ENCODE measurements at places on chromosomes 7 and 10. TPM values are rescaled to one million over a fixed set of nuclear protein-coding genes. Genes with fewer than 3 reads are reported as not detected.

EBF3 gene
- total RNA-seq = not detected

JAKMIP3 gene
- 5.6 TPM for total RNA-seq

LRRD1 gene
- not detected for total RNA-seq

ZNF804B gene
- not detected for total RNA-seq

STEAP2 gene
- total RNA-seq = 10.4 TPM

EGR2 gene
- total RNA-seq = 0.53 TPM

COL17A1 gene
- 41.3 TPM for total RNA-seq

GDF2 gene
- not detected for total RNA-seq

CCDC136 gene
- 9.8 TPM for total RNA-seq

AOAH gene
- total RNA-seq = not detected

BEND7 gene
- 3.2 TPM for total RNA-seq

ACSM6 gene
- not detected for total RNA-seq

HABP2 gene
- not detected for total RNA-seq

AKR1D1 gene
- not detected for total RNA-seq

LBX1 gene
- not detected for total RNA-seq

VIPR2 gene
- total RNA-seq = not detected

EPO gene
- 0.30 TPM for total RNA-seq

IFIT1B gene
- total RNA-seq = not detected

CFAP70 gene
- total RNA-seq = 3.1 TPM

SH2D4B gene
- 0.24 TPM for total RNA-seq

FHIP2A gene
- total RNA-seq = 16.0 TPM

PRKCQ gene
- total RNA-seq = 5.3 TPM

FXYD4 gene
- total RNA-seq = not detected

AQP1 gene
- total RNA-seq = 4.8 TPM

SEC31B gene
- total RNA-seq = 7.4 TPM

GPR22 gene
- total RNA-seq = not detected

REEP3 gene
- total RNA-seq = 42.3 TPM

MYOZ1 gene
- total RNA-seq = 0.22 TPM

CCDC172 gene
- total RNA-seq = not detected

LRGUK gene
- total RNA-seq = 0.60 TPM

COL28A1 gene
- total RNA-seq = 0.83 TPM

CYP26C1 gene
- total RNA-seq = 0.60 TPM

PRSS2 gene
- total RNA-seq = not detected

TSPAN13 gene
- total RNA-seq = 26.5 TPM

ACBD7 gene
- total RNA-seq = 8.2 TPM

KLF14 gene
- total RNA-seq = not detected

MCM10 gene
- total RNA-seq = 24.5 TPM

GRID2IP gene
- 1.3 TPM for total RNA-seq

CPN1 gene
- not detected for total RNA-seq

Measured in PC-9 (cell line).